ENCODE measurements at places on chromosomes 3 and 15.

DNA sequence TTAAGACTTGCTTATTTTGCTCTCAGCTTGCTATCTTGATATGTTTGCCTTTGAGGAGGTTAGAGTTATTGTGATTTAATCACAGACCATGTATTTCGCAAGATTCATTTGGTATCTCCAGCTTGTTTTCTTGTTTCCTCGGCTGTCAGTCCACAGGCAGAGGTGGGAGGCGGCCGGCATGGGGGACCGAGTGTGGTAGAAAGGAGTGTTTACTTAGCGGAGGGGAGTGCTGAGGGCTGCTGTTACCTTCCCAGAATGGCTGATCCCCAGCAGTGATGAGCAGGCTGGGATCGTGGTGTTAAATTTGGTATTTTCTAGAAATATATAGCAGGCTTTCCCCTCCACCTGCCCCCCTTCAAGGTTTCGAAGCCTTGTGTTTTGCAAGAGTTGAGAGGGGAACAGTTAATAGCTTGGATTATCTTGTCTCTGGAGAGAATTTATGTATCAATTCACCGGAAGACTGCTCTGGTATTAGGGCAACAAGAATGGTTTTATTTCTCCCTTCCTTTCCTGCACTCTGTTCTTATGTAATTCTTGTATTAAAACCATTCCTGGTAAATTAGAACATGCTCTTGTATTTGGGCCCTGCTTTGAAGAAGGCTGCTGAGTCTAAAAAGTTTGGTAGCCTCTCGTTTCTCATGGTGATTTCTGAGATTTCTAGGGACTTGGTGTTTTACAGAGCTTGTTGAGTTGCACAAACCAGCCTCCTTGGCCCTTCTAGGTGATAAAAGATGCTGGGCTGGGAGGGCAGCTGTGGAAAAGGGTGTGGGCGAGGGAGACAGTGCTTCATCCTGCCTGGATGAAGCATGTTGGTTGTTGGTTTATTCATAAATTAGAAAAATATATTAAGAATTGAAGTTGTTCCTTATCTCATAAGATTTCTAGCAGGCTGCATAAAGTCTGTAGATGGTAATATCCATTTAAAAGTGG, 151.4 kb downstream of the IGF1R start:
- peak; percentile 25 for DNase-seq

GRCh38 chr3:197730200-197730599, 6.5 kb downstream of the RUBCN start:
- DNase-seq = no peak

- DNase-seq = no peak
These were observed at the start of gene FBN1 for GRCh38 chr15:48645558-48646330. FBN1 (minus strand) TSS chr15:48645709; CDS start chr15:48644769, 940 bp downstream.

- DNase-seq = no peak
These were observed 40.9 kb downstream of the MUC20 start for GRCh38 chr3:195761567-195762248.

DNA sequence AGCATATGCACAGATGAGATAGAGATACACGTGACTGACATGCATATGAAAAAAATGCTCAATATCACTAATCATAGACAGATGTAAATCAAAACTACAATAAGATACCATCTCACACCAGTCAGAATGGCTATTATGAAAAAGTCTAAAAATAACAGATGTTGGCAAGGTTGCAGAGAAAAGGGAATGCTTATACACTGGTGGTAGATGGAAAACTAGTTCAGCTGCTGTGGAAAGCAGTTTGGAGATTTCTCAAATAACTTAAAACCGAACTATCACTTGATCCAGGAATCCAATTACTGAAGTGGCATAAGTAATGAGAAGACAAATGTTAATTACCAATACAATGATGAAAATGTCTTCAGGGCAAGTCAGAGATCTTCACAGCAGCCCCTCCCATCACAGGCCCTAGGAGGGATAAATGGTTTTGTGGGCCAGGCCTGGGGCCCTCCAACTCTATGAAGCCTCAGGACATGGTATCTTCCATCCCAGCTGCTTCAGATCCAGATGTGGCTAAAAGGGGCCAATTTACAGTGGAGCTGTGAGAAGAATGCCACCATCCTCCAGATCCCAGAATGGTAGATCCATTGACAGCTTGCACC, 71.4 kb upstream of the PLSCR4 start:
- DNase-seq = no peak

DNA sequence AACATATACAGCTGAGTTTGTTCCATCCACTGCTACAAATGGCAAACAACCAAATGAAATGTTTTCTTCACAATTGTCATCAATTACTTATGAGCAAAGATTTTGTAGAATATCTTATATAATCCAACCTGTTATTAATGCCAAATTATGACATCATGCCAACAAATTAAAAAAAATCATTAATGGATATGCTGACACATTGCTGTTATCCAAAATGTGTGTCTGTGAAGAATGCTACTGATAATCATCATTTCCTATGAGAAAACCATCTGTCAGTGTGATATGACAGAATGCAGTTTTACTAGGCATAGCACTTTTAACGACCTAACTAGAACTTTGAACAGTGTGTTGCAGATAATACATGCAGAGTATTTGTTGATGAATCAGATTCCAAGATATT, 556.5 kb upstream of the KCNMB2 start:
- DNase-seq = no peak

- peak; percentile 40 for DNase-seq
These were observed 11.5 kb downstream of the CCDC80 start for GRCh38 chr3:112629425-112629824.

GRCh38 chr3:138082992-138083386, 32.4 kb downstream of the DZIP1L start:
- DNase-seq = no peak

DNA sequence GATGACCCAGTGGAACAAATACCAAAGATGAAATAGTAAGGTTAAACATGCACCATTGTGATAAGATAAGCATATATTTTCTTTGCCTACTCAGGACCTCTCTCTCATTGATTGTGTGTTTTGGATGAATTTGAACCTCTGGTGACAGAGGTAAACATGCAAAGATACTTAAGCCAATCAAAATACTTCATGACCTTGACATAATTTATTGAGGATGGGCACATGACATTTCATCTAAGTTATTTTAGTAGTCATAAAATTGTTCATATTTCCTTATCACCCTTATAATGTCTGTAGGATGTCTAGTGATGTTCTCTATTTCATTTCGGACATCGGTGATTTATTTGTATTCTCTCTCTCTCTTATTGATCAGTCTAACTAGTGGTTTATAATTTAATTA, 88.3 kb upstream of the WDR72 start:
- no peak for DNase-seq

- no peak for DNase-seq
These were observed 3.6 kb downstream of the GNAI2 start for GRCh38 chr3:50239649-50240048.

All from NCI-H524 treated with DMSO at 0.1 percent for 48 hours (cell line).